Globus pallidus (tissue), 1 donor: ENCODE measurements at places on chromosomes 2 and 18.
A peak's percentile ranks its signal among the peaks of the same experiment; 100 is the strongest.

- DNase-seq, result no peak
Measured at GRCh38 chr18:26487437-26487836, 60.9 kb downstream of the KCTD1 start.

DNA sequence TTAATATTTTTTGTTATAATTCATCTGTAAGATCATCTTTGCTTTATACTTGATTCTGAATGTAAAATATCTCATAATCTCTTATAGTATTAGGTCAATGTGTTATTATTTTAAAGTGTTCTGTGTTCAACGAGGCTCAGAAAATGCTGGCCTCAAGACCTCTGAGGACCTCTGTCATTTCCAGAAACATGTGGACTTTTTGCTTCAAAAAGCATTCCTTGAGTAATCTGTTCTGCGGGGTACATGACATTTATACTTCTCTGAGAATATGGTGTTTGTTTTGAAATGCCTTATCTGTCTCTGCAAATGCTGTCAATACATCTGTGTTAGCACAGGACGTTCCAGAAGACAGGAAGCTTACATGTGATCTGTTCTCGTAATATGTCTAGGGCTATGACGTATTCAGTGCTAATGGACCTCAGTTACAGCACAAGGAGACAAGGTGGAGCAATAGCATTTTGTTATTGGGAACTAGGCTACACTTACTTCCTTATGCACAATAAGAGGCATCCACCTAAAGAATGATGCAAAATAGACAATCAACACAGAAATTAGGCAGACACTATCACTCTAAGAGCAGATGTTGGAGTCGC, 37.6 kb upstream of the IL1RL1 start:
- DNase-seq, result no peak

- DNase-seq, result no peak
Measured at GRCh38 chr18:76708071-76708721, 114.2 kb upstream of the ZNF236 start.

GRCh38 chr2:119879502-119879901, 119.8 kb downstream of the PTPN4 start:
- no peak for DNase-seq

- peak; percentile 40 for DNase-seq
Measured at GRCh38 chr2:27735263-27735904, 36.1 kb upstream of the MRPL33 start.

- peak; percentile 13 for DNase-seq
Measured at GRCh38 chr2:64457524-64457923, 3.6 kb downstream of the LGALSL start.

GRCh38 chr2:167190053-167190452, 301.8 kb downstream of the XIRP2 start:
- DNase-seq, result no peak

DNA sequence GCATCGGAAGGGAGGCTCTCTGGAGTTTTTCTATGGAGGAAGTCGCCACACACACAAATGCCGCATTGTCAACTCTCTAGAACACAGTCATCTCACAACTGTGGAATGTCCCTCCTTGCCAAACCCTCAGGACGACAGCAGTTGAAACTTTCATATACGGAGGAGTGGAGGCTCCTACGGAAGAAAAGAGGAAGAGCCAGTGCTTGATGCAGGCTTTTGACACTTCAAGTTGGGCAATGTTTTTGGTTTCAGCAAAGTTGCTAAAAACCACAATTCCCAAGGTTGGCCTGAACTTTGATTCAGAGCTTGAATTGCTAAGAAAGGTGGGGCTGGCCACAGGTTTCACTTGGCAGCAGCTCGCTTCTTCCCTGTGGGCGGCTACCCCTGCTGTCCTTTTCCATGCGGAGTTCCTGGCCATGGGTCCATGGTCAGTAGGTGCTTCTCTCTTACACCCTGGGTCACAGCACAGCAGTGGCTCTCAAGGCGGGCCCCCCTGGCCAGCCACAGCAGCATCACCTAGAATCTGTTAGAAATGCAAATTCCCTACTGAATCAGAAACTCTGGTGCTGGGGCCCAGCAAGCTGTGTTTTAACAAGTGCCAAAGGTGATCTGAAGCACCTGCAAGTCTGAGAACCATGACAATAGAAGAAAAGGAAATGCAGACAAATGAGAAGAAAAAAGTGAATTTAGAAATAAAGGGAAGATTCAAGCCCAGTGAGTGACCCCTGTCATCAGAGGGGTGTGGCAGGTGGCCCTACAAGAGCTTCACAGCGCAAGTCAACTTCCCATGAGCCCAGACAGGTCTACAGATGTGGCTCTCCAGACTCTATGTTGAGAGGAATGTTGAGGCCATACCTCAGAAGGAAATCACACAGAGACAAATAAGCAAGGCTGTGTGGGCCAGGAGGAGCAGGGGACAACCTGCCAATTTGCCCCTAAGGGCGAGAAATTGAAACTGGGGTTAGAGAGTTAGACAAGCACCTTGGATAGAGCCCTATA, 856.4 kb downstream of the RNF144A start:
- DNase-seq, result no peak

DNA sequence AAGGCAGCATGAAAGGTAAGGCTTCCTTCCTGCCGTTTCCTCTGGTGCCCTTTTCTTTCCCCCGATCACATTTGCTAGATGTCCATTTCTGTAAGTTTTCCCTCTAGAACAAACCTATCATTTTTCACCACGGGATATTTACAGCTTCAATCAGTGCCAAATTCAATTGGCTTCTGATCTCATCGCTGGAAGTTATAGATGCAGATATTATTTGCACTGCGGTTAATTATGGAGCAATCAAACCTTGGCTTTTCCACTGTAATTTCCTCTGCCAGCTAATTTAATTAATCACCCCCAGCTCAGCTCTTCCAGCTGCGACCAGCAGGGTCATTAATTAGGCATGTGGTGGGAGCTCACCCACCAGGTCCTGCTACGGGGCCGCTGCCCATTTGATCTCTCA, 86.1 kb downstream of the GBX2 start:
- no peak for DNase-seq

DNA sequence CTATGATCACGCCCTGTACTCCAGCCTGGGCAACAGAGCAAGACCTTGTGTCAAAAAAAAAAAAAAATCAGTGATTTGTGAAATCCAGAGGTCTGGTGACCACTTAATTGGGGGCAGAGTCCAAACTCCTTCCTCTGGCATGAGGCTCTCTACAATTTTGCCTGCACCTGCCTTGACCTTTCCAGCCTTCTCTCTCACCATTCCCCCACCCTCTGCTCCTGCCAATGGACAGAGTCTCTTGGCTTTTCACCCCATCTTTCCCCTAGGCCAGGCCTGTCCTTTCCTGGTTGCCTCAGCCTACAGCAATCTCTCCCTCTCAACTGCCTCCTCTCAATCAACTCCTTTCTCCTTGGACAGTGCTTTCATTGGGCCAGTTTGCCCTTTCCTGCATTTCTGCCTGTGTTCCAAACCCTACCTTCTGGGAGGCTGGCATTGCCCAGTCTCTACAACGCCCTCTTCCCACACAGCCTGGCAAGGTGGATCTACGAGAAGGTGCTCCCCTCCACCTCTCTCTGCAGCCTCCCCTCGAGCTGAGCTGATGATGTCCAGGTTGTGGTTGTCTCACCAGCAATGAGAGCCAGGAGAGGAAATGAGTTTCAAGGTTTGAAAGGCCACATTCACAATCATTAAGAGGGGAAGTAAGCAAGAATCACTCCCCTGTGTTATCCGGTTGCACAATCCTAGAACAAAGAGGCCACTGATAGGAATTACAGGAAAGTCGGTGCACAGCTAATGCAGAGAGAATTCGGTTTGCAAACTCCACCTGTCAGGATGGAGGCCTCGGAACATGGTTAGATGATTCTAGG, 39.5 kb upstream of the NPAS2 start:
- no peak for DNase-seq

DNA sequence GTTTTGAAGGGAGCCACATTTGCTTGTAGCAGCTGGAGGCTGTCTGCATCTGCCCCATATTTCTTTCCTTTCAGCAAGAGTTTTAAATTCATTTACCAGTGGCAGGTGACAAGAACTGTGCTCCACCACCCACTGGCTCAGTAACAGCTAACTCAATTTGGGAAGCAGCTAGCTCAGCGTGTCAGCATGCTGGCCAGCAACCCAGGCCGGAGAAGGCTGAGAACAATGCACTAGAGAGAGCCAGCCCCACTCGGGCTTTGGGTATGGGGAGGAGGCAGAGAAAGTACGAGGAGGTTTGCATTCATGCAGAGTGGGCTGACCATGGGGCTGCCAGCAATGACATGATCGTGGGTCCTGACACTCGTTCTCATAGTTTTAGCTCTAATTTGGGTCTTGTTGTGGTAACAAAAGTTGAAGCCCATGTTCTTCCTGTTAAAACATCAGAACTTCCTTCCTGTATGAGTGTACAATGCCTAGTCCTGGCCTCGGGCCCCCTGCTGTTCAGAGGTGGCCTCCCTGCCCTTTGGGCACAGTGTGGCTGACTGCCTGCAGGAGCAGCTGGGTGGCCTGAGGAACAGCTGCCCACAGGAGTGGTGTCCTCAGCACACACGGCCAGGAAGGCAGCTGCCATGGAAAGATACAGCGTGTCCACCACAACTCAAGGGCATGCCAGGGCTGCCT, 23.0 kb downstream of the CDC42EP3 start:
- DNase-seq, result no peak

- no peak for DNase-seq
Measured at GRCh38 chr2:75545922-75546321, 14.8 kb downstream of the EVA1A start.
